ENCODE measurements at places on chromosomes 3 and 15.

DNA sequence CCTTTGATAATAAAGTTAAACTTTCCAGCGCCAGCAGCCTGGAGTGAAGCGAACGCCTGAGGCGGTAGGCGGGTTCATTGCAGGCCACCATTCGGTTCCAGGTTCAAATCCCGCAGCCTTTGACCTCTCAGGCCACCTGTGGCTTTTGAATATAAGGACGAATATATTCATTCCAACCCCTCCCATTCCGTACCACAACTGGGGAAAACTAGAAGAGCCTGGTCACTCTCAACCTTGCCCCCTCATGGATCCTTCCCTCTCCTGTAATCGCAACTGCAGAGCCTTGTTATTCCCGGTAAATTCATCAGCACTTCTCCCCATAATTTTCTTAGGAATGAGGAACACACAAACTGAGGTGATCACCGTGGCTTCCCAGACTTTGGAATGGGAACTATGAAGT is 35.2 kb downstream of the ZIC4 start:
- DNase-seq = no peak

GRCh38 chr3:133479401-133479800 is 79.5 kb downstream of the BFSP2 start:
- no peak for DNase-seq

DNA sequence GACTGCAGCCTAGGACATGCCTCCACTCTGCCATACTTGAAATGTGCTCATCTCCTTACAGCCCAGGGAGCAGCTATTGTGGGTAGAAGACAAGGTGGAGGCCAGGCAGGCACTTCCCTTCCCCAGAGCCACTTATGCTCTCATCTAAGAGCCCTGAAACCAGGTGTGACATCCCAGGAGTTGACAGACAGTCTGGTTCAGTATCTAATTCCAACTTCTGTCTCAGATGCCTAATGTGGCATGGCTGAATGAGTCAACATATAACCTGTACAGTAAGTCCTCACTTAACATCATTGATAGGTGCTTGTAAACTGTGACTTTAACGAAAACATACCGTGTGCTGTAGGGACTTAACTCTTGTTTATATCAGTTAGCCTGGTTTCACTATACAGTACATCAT is 1.2 kb upstream of the CAPN3 start:
- DNase-seq = no peak

GRCh38 chr15:39336926-39337325 is 244.0 kb upstream of the THBS1 start:
- DNase-seq = no peak

DNA sequence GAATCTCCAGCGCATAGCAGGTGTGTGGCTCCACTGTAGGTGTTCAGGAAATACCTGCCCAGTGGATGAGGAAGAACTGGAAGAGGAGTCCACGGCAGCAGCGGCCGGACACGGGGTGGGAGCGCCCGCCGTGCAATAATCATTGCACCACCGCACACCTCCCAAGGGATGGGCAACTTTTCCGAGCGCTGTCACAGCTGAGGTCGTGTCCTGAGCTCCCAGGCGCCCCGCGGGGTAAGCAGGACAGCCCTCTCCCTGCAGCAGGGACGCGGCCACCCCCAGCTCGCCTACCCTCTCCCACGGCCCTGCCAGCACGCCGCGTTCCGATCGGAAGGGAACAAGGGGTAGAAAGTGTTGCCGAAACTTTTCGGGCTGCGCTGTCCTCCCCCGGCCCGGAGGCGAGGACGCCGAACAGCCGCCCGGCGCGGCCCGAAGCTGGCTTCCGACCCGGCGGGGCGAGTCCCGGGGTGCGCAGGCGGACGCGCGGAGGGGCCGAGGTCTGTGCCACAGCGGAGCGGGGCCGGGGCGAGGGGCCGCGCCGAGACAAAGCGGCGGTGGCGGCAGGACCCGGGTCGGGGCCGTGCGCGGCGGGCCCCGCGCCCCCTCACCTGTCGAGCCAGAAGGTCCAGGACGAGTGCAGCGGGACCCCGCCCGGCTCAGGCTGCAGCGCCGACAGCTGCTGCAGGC is 475 bp downstream of the EIF4E3 start:
- no peak for DNase-seq

DNA sequence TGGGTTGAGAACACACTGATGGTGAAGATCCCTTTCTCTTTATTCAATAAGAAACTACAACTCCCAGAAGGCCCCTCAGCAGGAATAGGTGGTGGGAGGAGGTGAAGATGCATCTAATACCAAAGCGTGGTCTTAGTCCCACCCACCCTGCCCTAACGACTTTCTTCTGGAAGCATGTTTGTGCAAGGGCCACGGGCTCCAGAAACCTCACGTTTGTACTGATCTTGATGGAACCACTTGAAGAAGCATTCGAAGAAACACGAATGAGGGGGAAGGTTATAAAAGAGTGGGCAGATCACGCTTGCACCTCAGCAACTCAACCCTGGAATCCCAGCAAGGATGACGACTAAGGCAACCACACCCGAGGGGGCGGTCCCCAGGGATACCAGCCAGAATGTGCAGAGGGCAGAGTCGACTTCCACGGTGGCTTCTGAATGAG is 10.6 kb upstream of the SLC25A36 start:
- no peak for DNase-seq

GRCh38 chr3:57917601-57918000 is 90.6 kb upstream of the FLNB start:
- DNase-seq = no peak

- no peak for DNase-seq
These were observed 21.6 kb downstream of the SNX33 start for GRCh38 chr15:75669191-75669878.

GRCh38 chr3:78154521-78155186 is 1114.8 kb downstream of the ROBO2 start:
- no peak for DNase-seq

DNA sequence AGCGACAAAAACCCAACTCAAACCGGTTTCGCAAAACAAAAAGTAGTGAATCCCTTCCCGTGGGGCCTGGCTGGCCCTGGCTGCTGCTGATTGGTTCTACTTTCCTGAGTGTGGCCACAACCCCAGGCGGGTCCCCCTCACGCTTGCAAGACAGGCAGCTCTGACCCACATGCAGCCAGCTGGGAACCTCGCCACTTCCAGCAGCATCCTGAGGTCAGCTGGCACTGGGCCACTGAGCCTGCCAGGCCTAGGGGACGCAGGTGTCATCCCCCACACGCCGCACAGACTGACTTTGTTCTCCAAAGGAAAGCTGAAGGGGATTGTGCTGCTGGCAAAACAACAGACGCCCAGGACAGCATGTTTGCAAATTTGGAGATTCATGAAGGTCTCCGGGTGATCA is 111.1 kb downstream of the TPRA1 start:
- no peak for DNase-seq

DNA sequence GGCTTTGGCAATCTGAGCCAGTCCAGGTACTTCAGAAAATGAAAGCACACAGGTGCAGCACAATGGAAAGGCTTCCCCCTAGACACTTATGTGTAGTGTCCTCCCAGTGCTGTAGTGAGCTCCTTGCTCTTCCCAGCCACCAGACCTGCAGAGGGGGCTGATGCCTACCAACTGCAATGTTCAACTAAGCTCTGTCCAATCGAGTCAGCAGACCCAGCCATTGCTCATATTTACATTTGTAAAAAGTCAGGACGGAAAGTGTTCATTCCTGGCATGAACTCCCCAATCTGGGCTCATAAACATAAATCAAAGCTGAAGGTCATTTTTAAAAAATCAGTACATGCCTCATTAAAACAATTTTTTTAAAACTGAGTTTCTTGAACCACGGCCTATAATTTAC is 73.0 kb downstream of the FOXP1 start:
- DNase-seq = no peak

GRCh38 chr15:34650177-34650576 is 66.7 kb upstream of the GOLGA8B start:
- no peak for DNase-seq

DNA sequence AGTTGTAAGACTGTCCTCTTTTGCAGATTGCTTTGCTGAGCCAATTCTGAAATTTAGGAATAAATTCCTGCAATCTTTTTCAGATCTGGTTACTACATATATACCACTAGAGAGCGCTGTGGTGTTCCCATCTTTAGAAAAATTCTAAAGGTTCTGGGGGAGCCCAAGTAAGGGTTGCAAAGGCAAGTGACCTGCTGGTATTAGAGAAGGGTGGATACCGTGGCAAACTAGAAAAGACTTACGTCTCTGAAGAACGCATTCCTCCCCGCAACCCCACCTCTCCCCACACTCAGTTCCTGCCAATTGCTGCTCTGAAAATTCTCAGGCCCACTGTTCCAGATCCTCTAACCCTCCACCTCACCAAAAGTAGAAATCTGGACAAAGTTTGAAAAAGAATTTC is 48.5 kb downstream of the EFHB start:
- no peak for DNase-seq

DNA sequence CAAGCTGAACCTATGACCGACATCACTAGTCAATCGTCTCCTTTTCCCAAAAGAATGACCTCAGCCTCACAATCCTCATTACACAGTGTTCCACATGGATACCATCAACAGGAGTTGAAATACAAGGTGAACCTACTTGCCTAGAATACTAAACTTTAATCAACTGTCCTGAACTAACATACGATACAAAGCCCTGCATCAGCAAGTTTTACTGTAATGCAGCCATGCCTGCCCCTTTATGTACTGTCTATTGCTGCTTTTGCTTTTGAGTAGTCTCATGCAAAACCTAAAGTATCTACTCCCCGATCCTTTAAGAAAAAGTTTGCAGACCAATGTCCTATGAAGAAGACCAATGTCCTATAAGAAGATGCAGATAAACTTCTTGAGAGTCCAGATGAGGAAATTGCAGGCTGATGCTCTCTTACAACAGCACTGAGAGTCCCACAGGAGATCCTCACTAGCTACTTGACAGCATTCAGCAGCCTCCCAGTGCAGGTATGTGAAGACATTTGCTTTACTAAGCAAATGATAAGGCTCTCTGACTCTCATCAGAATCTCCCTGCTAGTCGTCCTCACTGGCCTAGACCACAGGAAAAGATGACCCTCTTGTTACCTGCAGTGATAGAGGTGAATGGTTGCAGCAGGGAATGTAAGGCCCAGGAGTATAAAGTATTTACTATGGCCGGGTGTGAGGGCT is 23.6 kb downstream of the SUCLG2 start:
- no peak for DNase-seq

DNA sequence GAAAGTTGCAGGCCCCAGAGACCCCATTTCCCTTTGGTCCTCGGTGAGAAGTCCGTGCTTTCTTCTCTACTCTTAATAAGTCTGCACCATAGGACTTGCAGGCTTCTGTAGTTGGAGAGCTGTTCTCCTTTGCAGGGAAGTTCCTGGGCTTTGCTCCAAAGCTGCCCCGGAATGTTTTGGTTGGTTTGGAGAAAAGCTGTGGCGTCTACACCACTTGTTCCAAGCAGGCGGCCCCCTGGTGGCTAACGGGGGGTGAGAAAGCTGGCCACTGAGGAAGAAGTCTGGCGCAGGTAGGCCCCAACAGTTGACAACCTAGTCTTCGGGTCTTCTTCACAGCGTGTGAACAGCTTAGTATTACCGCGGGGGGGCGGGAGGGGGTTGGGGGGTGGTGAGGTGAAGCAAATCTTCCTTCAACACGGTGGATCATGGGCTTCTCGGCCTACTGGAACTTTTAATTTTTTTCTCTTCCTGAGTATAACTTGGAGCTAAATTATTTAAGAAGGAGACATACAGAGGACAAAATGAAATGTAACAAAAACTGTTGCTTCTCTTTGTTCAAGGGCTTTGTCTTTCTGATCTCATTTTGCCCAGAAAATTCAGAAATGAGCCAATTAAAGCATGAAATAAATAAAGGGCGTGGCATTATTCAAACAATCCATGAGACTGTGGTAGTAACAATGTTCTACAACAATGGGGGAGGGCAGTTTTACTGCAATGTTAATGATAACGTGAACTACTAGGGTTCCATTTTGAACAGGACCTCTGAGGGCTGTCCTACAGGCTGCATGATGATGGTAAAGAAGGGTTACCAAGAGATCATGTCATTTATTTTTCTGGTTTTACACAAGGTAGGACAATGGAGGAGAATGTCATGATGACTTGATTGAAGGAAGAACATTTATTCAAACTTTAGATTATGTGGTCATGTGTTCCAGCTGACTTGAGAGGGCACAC is 2.2 kb upstream of the THRB start:
- DNase-seq = no peak

DNA sequence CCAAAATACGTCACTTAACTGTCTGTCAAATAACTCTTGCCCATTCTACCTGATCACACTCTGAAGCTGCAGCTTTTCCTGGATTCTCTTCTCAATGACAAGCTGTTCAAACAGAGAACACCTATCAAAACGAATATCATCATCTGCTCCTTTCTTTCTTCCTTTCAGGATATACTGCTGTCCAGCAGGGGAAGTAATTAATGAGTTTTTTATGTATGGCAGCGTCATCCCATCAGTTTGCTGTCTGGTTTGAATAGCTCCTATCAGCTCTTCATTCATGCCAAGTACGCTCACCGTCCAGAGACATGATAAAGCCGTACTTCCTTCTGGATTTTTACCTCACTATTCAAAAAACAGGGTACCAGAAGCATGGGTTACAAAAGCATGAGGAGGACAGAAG is at the start of gene CHRM5:
CHRM5 (plus strand) TSS at position 274 of the 400 bp plus-strand sequence. CDS start 94,221 bp downstream, outside the sequence.
- DNase-seq = no peak

DNA sequence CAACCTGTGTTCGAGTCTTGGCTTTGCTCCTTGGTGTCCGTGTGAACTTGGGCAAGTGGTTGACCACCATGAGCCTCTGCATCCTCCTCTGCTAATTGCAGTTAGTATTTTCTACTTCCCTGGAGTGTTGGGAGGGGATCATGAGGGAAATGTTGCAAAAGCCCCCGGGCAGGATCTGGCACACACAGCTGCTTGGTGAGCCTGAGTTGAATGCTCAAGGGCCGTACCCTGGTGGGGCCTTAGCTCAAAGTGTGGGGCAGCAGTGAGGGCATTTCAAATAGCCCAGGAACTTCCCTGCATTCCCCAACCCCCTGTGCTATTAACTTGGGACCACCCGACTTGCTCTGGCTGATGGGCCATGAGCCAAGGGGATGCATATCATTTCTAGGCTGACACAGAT is 94.9 kb upstream of the SLC6A11 start:
- no peak for DNase-seq

- no peak for DNase-seq
These were observed 94.5 kb downstream of the IL20RB start for GRCh38 chr3:137052298-137052697.

- DNase-seq = no peak
These were observed 1.8 kb downstream of the KCNMB2 start for GRCh38 chr3:178538056-178538455.

DNA sequence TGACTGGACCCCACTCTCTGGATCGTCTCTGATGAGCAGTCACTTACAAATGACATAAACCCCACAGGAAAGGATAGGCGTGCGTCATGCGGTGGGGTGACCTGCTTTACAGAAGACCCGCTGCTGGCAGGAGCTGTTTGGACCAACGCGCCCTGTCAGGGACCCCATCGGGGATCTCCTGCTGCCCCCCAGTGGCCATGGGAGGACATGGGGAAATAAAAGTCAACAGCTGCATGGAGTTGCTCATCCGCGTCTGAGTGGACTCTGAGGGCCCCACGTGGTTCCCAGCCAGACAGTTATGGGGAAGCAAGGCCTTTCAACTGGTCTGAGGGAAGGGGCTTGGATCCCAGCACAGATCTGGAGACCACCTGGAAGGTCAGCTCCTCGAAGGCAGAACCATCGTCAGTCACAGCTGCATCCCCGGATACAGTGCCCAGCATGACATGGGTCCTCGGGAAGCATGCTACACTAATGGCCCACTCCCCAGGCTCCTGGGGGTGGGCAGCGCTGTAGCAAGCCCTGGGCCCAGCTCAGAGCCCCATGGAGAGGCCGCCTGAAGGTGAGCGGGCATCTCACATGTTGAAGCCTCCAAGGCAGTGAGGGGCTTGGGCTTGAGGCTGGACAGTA is 32.1 kb downstream of the PTH1R start:
- peak; percentile 65 for DNase-seq
